ENCODE measurements at places on chromosomes 12 and 14. TPM values are rescaled to one million over a fixed set of nuclear protein-coding genes. Genes with fewer than 3 reads are reported as not detected.

HCFC2 gene
- 4.1 TPM for polyA plus RNA-seq

APOLD1 gene
- polyA plus RNA-seq = 20.9 TPM

DAO gene
- polyA plus RNA-seq = not detected

UBC gene
- polyA plus RNA-seq = 1,140 TPM

KCNK10 gene
- polyA plus RNA-seq = not detected

RNASE3 gene
- 0.14 TPM for polyA plus RNA-seq

COCH gene
- polyA plus RNA-seq = 0.66 TPM

TMEM179 gene
- 1.4 TPM for polyA plus RNA-seq

FERMT2 gene
- 48.8 TPM for polyA plus RNA-seq

RHNO1 gene
- 13.6 TPM for polyA plus RNA-seq

HHIPL1 gene
- polyA plus RNA-seq = 0.75 TPM

METTL25 gene
- polyA plus RNA-seq = 4.1 TPM

VPS33A gene
- 7.3 TPM for polyA plus RNA-seq

CDH24 gene
- polyA plus RNA-seq = 2.5 TPM

ALX1 gene
- polyA plus RNA-seq = not detected

KRT73 gene
- polyA plus RNA-seq = not detected
